ENCODE measurements at places on chromosomes 11 and 22. TPM values are rescaled to one million over a fixed set of nuclear protein-coding genes. Genes with fewer than 3 reads are reported as not detected.

Gene SCUBE2
- 121 TPM for total RNA-seq

Gene OR5A1
- not detected for total RNA-seq

Gene LARGE2
- 1.3 TPM for total RNA-seq

Gene BARX2
- 0.53 TPM for total RNA-seq

Gene LRRN4CL
- total RNA-seq, result 10.9 TPM

Gene NLRP10
- not detected for total RNA-seq

Gene IGSF9B
- total RNA-seq, result 11.4 TPM

Gene OR51A4
- total RNA-seq, result not detected

Gene BLID
- total RNA-seq, result 15.6 TPM

Gene INS
- total RNA-seq, result not detected

Gene SCGB2A2
- total RNA-seq, result not detected

Gene ALX4
- 1.5 TPM for total RNA-seq

Gene SAA1
- total RNA-seq, result not detected

Gene DGCR2
- total RNA-seq, result 41.4 TPM

Gene KCNQ1
- 6.3 TPM for total RNA-seq

Gene ANKK1
- total RNA-seq, result 0.16 TPM

Gene PSMD13
- 58.5 TPM for total RNA-seq

Gene MAP6
- total RNA-seq, result 5.6 TPM

Gene VPREB1
- not detected for total RNA-seq

Gene SH3BP1
- 10.9 TPM for total RNA-seq

Gene SHISAL1
- total RNA-seq, result 5.1 TPM

Gene SLC25A18
- total RNA-seq, result not detected

Gene CST6
- total RNA-seq, result 0.58 TPM

Gene MS4A6A
- total RNA-seq, result 76.2 TPM

Gene TRIM6
- total RNA-seq, result 5.5 TPM

Gene PKNOX2
- total RNA-seq, result 6.5 TPM

Gene OR8J3
- not detected for total RNA-seq

Gene DBX1
- total RNA-seq, result not detected

Gene ACO2
- total RNA-seq, result 41.8 TPM

Gene SLCO2B1
- 11.7 TPM for total RNA-seq

Gene RASSF10
- 1.0 TPM for total RNA-seq

Gene RFPL2
- not detected for total RNA-seq

Gene CABP7
- total RNA-seq, result 0.11 TPM

Gene UPK2
- 38.2 TPM for total RNA-seq

Gene OR8D1
- total RNA-seq, result not detected

Gene HYLS1
- total RNA-seq, result 11.8 TPM

Gene NAALAD2
- 49.1 TPM for total RNA-seq

Gene NPAS4
- 1.6 TPM for total RNA-seq

Gene RIBC2
- 3.1 TPM for total RNA-seq

Gene BACE1-AS
- 4.5 TPM for total RNA-seq

Gene FXYD2
- 5.0 TPM for total RNA-seq

Gene MPEG1
- total RNA-seq, result 13.7 TPM
